Foreskin fibroblast (primary cell): ENCODE measurements at places on chromosomes 2 and 18.
A peak's percentile ranks its signal among the peaks of the same experiment; 100 is the strongest.

- no peak for DNase-seq
Observed at GRCh38 chr2:49426996-49427395, 272.7 kb upstream of the FSHR start.

DNA sequence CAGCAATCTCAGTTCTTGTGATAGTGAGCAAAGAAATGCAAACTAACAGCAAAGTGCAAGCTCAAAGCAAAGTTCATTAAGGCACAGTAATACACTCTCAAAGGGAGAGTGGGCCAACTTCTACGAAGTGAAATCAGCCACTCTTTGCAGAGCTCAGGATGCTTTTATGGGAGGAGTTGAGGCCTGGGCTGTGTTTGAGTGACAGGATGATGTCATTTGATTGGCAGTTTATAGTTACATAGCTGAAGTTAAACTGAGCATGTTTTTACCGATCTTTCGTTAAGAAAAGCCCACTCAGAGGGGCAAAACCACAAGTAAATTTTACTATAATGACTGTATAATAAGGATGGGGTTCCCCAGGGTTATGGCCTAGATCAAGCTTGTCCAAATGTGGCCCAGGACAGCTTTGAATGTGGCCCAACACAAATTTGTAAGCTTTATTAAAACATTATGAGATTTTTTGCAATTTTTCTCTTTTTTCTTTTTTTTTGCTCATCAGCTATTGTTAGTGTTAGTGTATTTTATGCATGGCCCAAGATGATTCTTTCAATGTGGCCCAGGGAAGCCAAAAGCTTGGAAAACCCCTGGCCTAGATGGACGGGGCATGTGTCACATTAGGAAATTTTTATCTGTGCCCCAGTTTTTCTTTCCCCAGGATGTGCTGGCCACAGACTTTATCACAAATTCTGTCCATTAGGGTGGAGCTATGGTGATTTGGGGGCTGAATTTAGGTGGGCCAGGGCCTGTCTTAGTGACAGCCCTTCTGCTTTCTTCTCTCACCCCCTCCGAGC lies 8.3 kb upstream of the DNAH7 start:
- no peak for DNase-seq

DNA sequence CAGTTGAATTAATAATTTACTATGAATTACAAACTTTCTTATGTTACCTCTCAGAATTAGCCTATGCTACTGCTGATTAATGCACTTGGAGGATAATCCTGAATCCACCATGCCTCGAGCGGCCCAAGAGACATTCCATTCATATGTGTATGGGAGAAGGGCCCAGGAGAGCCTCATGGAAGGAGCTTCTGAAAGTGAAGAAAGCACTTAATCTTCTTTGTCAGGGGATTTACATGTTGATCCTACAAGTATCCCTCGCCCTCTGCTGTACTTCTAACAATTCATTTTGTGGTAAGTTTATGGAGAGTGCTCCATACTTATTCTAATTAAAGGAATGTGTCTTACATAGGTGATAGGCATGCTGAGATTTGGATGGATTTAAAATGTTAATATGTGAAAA lies 1189.1 kb upstream of the NXPH2 start:
- DNase-seq, result no peak

DNA sequence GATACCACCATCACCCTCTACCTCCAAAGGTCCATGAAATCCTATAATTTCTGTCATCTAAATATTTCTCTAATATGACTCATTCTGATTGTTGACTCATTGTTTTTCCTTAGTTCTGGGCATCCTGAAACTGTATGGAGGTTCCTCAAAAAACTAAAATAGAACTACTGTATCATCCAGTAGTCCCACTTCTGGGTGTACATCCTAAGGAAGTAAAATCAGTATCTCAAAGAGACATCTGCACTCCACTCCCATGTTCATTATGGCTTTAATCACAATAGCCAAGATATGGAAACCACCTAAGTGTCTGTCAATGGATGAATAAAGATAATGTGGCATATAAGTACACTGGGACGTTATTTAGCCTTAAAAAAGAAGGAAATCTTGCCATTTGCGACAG lies 125.8 kb upstream of the MYO3B start:
- peak; percentile 14 for DNase-seq

GRCh38 chr2:230447455-230448451 lies 31.8 kb downstream of the SP100 start:
- DNase-seq, result no peak

DNA sequence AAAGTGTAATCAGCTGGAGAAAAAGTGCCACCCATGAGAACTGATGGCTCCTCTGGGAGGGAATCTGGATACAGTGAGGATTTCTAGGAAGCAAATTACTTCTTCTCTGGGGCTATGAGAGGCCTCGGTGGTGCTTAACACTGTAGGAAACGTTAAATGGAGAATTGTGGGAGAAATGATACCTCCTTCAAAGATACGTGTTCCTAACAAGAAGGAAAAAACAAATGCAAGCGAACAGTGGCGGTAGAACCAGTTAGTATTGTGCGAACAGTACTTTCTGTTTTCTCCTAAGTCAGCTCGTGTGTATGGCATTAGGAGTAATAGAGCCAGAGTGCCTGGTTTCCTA lies 587 bp upstream of the MTIF2 start:
- DNase-seq, result no peak

DNA sequence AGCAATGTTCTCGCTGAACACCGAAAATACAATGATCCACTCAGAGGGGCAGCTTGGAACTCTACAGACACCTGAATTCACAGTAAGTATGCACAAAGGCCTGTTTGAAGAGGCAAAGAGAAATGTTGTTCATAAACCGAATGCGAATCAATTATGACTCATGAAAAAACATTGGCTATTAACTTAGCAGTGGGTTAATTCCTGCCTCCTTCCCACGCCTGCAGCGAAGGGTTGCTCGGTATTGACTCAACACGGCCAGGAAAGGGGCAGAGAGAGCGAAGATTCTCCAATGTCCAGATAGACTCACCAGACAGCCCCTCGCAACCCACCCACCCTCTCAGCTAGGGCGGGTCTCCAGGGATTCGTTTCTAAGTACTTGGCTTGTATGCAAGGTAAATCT lies 9.4 kb downstream of the CRACDL start:
- peak; percentile 16 for DNase-seq

DNA sequence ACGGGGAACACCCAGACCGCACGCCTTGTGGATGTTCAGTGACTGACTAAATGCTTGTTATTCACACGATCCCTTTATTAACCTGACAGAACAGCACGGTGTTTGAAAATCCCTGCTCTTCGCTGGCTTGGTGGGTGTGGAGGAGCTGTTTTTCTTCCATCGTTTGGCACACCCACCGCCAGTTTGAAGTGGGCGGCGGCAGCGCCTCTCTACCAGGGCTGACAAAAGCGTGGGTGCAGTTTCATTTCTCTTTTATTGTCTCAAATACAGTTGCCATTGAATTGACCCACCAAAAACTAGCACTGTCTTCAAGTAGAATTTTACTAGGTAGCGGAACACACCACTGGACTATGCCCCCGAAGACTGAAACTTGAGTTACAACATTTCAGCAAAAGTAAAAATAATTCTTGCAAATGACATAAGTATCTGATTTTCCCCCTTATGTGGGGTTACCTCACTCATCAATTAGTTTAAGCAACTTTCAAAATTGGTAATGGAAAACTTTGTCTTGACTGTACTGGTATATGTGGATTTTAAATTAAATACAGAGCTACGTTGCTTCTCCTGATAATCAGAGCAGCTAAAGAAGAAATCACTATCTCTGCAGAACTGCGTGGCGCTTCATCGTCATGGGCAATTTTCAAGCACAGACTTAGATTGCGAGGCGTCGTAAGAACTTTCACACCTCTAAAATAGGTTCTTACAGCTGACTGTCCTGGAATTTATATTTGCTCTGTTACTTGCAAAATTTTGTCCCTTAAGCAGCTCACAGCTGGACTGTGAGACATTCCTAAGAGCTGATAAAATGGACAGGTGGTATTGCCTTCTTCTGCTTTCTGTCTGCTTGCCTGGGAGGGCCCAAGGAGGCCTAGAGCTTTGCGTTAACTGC lies 60.9 kb downstream of the LDLRAD4 start:
- DNase-seq, result no peak

GRCh38 chr2:11712866-11713265 lies 33.6 kb upstream of the LPIN1 start:
- DNase-seq, result no peak

GRCh38 chr2:65057391-65058052 lies 1.3 kb downstream of the CEP68 start:
- DNase-seq, result peak; percentile 61

- DNase-seq, result no peak
Observed at GRCh38 chr2:198254536-198255090, 450.2 kb downstream of the PLCL1 start.
